ENCODE measurements at places on chromosomes 3 and 15. TPM values are rescaled to one million over a fixed set of nuclear protein-coding genes. Genes with fewer than 3 reads are reported as not detected.

DNA sequence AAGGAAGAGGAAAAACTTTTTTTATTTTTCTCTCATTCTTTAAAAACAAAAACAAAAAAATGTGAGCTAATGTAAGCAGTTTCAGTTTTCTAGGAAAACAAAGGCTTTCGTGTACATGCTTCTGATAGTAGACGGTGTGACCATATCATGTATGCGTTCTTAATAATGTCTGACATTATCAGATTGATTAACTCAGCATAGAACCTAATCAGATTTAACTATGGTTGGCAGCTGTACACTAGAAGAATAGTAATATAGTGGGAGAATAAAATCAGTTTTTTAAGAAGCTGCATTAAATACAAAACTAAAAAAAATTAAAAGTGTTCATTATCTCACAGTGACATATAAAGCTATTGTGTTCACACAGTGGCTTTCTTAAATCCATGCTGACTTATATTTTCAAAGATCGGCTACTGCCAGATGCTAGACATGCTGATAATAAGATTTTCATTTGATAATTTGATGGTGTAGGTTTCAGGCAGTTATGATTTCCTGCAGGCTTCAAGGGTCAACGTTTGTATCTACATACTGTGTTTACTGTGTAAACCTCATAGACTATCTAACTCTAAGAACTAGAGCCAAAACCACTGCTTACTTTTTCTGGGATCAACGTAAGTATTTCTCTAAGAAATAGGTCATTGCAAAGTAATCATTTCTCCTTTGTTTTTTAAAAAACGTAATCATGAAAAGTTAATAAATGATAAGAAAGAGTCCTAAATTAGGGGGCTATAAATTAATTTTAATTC lies 74.0 kb downstream of the UBE2E2 start:
- ATAC-seq, result no peak

BRK1 gene
- 121 TPM for total RNA-seq

DNA sequence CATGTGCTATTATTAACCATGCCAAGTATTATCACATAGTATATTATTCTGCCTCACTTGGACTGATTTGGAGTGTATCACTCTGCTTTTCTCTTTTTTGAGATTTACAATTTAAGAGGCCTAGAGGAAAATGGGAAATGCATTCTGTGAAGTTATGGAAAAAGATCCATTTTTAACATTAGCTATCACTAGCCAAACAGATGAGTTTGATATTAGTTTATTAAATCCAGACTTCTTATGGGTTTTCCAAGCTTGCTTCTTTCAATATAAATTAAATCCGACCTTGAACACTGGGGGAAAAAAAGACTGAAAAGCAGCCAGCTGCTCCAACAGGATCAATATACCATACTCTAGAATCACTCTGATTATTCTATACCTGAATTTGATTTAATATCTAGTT lies 30.1 kb upstream of the PLOD2 start:
- ATAC-seq, result no peak

- no peak for ATAC-seq
These were observed 51.7 kb downstream of the OTOL1 start for GRCh38 chr3:161548301-161548700.

- no peak for ATAC-seq
These were observed 79.3 kb upstream of the CBLB start for GRCh38 chr3:105948101-105948500.

GRCh38 chr3:3618623-3619022 lies 180.6 kb upstream of the LRRN1 start:
- ATAC-seq, result no peak

GREM1 gene
- total RNA-seq, result 55.5 TPM

GRCh38 chr15:62737551-62737950 lies 305.0 kb upstream of the TPM1 start:
- no peak for ATAC-seq

- ATAC-seq, result no peak
These were observed 5.0 kb upstream of the HES1 start for GRCh38 chr3:194130807-194131589.

RBPMS2 gene
- total RNA-seq, result 43.7 TPM

- no peak for ATAC-seq
These were observed 94.1 kb downstream of the ASB7 start for GRCh38 chr15:100696452-100696851.

- peak; percentile 90 for ATAC-seq
These were observed 13.1 kb downstream of the FBXL22 start for GRCh38 chr15:63610209-63610841.

EIF4E3 gene
- 55.8 TPM for total RNA-seq

DNA sequence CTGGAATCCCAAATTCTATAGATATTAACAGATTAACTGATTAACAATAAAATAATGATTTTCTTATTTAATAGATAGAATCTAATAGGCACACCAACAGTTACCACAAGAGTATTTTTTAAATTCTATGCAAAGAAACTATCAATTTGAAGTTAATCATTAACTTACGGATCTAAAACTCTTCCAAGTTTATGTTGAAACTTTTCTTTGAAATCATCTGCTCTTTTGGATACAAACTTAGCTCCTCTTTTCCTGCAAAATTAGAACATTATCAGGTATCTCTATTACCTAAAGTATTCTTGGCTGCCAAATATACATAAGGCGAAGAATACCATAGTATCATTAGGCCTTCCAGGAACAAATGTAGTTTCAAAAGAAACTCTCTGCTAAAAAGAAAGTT lies 34.8 kb downstream of the EFHB start:
- ATAC-seq, result no peak

GRCh38 chr3:51426921-51427320 lies 35.8 kb downstream of the RBM15B start:
- ATAC-seq, result no peak

TMEM158 gene
- total RNA-seq, result 3.1 TPM

SLC6A20 gene
- 1.1 TPM for total RNA-seq

DNA sequence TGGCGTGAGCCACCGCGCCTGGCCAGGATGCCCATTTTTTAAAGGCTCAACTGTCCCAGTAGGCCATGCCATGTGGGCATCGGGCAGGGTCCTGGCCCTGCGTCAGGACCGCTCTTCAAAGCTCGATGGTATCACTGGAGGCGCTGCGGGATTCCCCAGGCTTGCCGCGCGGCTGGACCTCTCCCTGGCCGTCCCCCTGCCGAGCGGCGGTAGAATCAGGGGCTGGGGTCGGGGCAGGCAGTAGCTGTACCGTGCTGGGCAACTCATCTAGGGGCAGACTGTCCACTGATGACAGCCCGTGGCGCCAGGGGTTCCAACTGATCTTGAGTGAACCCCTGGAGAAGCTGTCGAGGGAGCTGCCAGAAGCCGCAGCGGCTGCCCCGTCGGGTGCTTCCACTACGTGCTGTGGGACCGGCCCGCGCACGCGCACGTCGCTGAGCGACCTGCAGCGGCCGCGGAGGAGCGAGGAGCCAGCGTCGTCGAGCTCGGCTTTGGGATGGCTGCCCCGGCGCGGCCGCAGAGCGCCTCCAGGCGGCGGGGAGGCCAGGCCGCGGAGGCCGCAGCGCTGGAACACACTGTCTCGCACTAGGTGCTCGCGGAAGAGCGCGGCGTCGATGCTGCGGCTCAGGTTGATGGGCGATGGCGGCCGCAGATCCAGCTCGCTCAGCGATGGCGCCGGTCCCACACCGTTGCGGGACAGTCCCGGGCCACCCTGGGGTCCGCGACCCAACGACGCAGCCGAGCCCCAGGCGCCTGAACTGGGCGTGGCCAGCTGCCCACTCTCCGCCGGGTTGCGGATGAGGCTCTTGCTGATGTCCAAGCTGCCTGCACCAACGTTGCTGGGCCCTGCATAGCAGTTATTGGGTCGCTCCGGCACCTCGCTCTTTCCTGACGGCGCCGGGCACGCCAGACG lies 5.8 kb downstream of the PRRT3 start:
- peak; percentile 92 for ATAC-seq

OIP5 gene
- total RNA-seq, result not detected

DNA sequence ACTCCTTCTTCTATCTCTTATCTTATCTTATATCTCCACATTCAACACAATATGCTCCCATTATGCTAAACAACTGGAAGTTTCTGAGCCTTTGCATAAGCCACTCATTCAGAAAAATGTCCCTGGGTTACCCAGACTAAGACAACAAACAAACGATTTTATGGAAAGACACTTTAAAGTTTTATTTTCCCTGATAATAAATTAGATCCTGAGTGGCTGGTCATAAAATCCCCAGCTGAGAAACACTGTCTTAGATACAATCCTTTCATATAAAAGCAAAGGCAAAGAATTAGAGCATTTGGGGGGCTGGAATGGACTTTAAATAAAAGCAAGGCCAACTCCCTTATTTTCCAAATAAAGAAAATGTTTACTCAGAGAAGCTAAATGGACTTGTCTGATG lies 322.3 kb downstream of the GBE1 start:
- ATAC-seq, result no peak

FETUB gene
- not detected for total RNA-seq

- ATAC-seq, result no peak
These were observed 15.1 kb upstream of the PROK2 start for GRCh38 chr3:71800023-71800422.

- no peak for ATAC-seq
These were observed 524 bp upstream of the TOPBP1 start for GRCh38 chr3:133662278-133662651.

DNA sequence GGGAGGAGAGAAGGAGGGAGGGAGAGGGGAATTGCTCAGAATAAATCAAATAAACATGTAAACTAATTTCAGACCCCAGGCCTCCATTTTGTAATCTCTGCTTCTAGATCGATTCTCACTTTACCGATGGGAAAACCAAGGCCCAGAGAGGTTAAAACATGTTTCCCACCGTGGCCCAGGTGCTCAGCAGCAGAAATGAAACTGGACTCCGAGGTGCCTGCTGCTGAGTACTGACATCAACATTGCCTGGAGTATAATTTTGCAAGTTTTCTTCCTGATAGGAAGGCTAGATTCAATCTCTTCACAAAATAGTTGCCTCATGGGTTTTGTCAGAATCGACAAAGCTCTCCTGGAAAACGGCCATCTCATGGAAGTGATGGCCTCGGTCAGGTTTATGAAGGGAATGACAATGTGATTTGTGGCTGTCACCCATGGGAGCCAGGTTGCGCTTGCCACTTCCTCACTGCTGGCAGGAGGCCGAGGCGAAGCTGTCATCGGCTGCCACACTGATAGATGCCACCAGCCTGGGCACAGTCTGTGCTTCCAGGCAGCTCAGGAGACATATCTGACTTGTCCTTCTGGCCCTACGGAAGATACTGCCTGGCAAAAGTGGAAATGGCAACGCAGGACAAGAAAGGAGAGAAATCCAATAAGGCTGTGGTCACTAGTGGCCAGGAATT lies 133.1 kb upstream of the LRRN1 start:
- ATAC-seq, result no peak

GRCh38 chr15:40029979-40030893 lies 8.7 kb downstream of the SRP14 start:
- no peak for ATAC-seq

DNA sequence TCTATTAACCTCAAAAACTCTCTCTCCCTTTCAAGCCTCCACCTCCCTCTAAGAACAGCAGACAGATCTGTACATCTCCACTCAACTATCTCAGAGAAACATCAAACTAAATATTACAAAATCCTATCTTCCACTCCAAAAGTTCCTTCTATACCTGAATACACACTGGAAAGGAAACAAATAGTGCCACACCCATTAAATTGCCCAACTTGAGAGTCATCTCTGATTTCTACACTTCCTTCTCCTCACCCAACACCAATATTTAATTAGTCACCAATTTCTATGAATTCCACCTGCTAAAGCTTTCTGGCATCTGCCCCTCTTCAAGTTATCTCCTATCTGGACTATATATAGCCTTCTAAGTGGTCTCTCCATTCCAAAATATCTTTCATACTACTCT lies 65.8 kb downstream of the PEAK1 start:
- ATAC-seq, result no peak

GRCh38 chr15:91411586-91411985 lies 311.5 kb downstream of the SV2B start:
- no peak for ATAC-seq

GRCh38 chr15:62391641-62392262 lies 226.7 kb upstream of the C2CD4B start:
- ATAC-seq, result peak; percentile 54

ACTRT3 gene
- total RNA-seq, result 4.0 TPM

DNA sequence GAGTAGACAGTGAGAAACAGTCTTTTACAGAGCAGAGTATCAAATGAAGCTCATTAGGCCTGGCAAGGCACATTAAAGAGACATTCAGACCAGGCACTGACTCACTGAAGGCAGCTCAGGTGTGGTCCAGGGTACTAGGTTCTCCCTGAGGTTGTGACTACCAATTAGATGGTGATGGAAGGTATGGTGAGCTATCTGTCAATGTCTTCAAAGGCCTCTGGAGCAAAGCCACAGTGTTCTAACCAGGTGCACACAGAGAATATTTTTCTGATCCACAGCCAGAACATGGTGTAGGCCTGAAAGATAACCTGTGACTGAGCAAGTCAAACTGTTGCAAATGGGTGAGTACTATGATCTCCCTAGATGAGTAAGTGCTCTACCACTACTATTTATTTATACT lies 51.5 kb downstream of the EOMES start:
- ATAC-seq, result no peak

- ATAC-seq, result no peak
These were observed 457.5 kb downstream of the EDEM1 start for GRCh38 chr3:5644773-5645670.
